ENCODE measurements at places on chromosomes 16 and 17.

DNA sequence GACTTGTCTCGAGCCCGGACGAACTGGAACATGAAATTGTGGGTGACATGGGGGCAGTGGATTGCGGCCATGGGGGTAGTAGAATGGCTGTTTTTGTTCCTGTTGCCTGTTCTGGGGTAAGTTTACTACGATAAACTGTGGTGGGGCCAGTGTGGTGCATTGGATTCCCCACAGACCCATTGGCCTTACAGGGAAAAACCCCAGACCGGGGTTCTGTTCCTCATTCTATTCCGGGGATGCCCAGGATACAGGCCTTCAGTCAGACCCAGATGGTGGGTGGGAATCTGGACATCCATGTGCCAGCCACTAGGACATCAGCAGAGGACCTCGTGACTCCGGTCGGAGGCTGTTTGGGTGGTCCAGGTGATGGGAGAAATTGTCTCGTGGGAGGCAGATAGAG lies 88.1 kb downstream of the ABCC1 start:
- DNase-seq, result no peak

GRCh38 chr16:47574091-47575054 lies 113.2 kb downstream of the PHKB start:
- DNase-seq, result peak; percentile 54

GRCh38 chr17:39666231-39666600 lies 1.1 kb downstream of the TCAP start:
- no peak for DNase-seq

GRCh38 chr16:78955206-78955605 lies 645.3 kb downstream of the MAF start:
- no peak for DNase-seq

DNA sequence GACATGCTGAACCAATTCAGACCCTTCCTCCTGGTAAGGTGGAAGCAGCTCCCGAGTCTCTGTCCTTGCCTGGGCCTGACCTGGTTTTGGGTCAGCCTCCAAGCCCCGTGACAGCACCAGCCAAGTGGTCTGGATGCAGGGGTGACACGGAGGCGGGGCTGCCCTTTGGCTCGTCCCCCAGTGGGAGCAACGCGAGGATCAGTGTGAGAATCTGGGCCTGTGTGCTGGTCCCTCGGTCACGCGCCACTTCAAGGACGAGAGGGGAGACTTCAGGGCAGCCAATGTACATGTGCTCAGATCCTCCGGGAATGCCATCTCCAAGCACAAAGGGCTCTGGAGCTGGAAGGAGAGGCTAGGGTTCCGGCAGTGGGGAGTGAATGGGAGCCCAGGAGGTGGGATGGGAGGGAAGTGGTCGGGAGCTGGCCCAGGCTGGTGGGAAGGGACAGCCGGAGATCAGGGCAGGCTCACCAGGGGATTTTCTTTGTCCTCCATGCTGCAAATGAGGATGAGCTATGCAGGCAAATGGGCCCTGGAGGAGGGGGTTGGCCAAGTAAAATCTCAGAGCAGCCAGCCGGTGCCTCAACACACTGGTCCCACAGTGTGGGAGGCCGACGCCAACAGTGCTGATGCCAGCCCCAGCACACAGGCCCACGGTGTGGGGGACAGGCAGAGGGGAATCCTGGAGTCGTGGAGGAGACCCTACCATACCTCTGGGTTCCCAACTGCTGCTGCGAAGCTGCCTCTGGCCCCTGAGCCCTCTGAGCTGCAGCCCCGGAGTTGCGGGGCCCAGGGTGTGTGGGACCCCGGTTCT lies 4.2 kb upstream of the NDRG4 start:
- no peak for DNase-seq

DNA sequence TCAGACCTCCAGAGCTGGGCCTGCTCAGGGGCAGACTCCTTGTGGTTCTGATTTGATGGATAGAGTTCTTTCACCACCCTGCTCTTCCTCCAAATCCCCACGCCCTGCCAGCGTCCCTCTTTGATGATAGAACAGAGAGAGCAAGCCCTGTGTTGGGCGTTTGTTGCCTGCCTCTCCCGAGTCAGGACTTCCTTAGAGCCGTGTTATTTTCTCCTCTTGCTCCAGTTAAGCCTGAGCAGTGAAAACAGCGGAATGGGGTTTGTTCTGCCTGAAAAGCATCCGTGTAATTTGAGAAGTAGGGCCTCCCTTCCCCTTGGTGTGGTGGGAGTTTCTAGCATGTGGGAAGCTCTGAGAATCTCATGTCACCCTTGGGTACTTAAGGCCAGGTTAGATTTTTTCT lies 22.1 kb downstream of the TMEM94 start:
- DNase-seq, result no peak

- no peak for DNase-seq
Measured at GRCh38 chr17:27353033-27353460, 59.1 kb downstream of the WSB1 start.

DNA sequence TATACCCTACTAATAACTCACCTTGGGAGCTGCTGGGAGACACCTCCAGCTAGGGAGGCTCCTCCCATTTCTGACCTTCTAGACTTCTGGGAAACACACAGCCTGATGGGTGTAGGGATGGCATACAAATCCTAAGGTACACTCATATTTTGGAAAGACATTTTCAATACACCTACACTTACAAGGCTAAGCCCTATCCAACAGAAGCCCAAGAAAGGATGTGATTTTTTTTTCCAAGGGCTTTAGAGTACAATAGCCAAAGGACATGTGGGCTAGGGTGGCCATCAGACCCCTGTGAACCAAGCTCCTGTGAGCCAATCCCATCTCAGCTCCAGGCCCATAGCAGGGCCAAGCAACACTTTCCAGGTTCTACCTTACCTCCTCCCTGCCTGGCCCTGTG lies 143.9 kb downstream of the AATF start:
- DNase-seq, result no peak

GRCh38 chr17:4786516-4786915 lies 352 bp upstream of the VMO1 start:
- no peak for DNase-seq

- DNase-seq, result no peak
Measured at GRCh38 chr16:13780406-13781168, 139.4 kb upstream of the ERCC4 start.

DNA sequence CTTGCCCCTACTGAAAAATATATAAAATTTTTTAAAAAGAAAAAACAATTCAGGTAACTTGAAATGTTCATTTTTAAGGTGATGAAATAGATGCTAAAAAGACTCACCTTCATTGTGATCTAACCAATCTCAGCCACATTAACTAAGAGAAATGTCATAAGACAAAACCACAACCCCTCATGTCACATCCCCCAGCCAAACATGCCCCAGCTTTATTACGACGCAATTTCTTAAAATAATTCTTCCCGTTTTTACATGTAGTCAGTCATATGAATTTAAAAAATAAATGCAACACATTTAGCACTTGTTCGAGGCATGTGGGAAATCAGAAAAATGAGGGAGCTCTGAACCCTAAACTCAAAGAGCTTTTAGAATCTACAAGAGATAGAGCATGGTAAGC lies 9.5 kb downstream of the AMFR start:
- DNase-seq, result no peak

DNA sequence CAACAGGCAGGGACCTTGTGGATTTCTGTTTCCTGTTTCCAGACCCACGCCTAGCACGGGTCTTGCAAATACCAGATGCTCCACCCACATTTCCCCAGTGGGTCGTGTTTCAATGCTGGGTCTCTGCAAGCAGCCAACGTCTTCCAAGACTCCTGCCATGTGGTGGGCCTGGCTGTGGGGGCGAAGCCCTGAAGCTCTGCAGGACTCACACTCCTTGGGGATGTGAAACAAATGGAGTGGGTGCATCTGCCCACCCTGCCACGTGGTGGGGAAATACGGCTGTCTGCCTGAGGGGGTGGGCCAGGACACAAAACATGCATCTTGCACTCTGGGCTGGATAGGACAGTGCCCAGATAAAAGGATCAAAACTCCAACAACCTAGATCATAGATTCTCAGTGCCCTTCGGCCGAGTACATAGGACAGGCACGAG lies 32.6 kb downstream of the FA2H start:
- peak; percentile 51 for DNase-seq

DNA sequence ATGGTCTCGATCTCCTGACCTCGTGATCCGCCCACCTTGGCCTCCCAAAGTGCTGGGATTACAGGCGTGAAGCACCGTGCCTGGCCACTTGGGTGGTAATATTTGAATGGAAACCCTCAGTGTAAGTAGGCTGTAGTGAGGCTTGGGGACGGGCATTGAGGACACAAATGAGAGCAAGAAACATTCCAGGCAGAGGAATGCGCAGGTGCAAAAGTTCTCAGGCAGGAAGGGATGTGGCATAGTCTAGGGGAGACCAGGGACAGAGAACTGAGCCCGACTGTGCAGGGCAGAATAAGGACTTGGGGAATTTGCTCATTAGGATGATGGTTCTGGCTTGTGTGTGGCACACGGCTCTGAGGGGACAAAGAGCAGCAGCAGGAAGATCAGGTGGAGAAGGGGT lies 54.8 kb downstream of the GRB2 start:
- DNase-seq, result no peak

GRCh38 chr17:82583720-82584234 lies 64.2 kb downstream of the FOXK2 start:
- DNase-seq, result no peak

- DNase-seq, result no peak
Measured at GRCh38 chr17:21140911-21141310, 14.1 kb downstream of the DHRS7B start.

DNA sequence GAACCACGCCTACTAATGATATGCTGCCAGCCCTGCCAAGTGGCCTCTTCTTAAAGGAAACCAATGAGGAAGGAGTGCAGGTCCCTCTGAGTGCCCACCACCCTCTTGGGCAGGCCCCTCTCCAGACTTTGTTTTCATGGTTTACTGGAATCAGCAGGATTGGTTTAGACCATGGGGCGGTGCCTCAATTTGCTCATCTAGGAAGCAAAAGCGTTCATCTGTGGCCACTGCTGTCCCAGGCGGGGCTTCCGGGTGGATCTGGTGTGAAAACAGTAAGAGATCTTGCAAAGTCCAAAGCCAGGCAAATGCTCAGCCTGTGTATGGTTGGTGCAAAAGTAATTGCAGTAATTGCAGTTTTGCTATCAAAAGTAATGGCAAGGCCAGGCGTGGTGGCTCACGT lies 71.3 kb downstream of the AMFR start:
- no peak for DNase-seq

- DNase-seq, result no peak
Measured at GRCh38 chr17:78127239-78127887, 1.2 kb downstream of the TMC6 start.

DNA sequence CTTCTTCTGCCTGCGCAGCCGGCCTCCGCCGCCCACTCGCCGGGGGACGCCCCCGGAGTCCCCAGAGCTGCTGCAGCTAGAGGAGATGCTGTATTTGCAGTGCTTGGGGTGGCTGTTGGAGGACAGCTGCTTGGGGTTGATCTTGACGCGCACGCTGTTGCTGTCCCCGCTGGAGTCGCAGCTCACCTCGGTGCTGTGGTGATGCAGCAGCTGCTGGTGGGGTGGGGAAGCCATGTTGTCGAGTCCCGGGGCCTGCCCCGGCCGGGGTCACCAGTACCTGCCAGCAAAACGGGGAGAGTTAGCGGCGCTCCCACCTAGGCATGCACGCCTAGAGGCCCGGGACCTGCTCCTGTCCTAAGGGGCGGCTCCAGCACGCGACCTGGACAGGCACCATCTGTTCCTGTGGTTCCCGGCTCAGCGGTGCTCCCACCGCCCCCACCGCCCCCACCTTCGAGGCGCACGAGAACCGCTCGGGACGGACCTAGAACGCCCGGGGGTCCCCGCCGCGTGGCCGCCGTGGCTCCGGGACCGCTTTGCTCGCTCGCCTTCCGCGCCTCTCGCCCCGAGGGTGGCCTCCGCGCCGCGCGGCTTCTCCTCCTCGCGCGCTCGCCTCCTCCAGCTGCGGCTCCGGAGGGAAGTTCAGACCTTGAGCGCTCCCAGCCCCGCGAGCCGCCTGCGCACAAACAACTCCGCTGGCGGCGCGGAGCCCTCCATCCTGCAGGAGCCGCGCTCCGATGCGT lies 863 bp downstream of the ADCY9 start:
- DNase-seq, result peak; percentile 72

DNA sequence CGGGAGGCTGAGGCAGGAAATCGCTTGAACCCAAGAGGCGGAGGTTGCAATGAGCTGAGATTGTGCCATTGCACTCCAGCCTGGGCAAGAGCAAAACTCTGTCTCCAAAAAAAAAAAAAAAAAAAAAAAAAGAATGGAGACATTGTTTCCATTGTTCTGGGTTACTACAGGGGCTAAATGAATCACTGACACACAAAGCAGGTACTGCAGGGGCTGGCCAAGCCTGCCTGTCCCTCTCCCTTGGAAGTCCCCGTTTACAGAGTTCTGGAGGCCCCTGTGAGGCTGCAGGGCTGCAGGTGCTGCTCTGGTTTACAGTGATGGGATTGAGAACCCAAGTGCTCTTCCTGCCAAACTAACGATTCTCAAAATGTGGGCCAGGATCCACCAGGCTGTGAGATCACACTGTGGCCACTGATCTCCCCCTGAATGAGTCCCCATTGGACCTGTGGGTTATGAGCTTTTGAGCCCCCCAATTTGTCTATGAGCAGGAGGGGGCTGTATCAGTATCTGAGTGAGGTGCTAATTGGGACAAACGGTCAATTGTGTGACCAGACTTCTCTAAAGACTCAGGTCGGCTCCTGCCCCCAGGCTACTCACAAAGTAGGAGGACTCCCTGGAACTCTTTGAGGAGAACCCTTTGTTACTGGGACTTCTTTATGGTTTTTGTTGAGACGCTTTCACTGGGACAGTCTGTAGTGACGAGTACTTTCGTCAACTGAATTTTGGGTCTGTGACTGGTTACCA lies 39.0 kb downstream of the DNAH17 start:
- DNase-seq, result no peak

- DNase-seq, result no peak
Measured at GRCh38 chr16:51355875-51356274, 204.8 kb upstream of the SALL1 start.

DNA sequence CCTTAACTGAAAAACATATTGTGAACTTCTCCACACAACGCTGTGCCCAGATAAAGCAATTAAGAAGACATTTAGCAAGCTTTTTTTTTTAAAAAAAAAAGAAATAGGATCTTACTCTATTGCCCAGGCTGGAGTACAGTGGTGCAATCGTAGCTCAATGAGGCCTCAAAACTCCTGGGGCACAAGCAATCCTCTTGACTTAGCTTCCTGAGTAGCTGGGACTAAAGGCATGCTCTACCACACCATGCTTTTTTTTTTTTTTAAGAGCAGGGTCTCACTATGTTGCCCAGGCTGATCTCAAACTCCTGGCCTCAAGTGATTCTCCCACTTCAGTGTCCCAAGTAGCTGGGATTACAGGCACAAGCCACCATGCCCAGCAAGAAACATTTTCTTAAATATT lies 20.1 kb downstream of the AP1G1 start:
- no peak for DNase-seq

DNA sequence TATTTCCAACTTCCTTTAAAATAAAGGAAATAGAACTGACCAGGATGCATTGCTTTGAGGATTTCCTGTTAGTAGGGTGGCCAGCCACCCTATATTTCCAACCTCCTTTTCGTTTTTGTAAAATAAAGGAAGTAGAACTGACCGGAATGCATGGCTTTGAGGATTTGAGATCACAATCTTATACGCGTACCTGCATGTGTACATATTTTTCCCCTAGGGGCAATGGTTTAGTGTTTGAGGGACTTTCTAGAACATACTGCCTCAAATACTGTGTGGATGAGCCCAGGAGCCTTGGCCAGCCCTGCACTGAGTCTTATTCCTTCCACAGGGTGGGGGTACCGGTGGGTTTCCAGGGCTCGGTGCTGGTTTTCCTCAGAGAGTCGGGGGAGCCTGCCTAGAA lies 25.6 kb downstream of the MAPK8IP3 start:
- no peak for DNase-seq

- no peak for DNase-seq
Measured at GRCh38 chr16:17019366-17019765, 451.4 kb downstream of the XYLT1 start.

Measured in amniotic epithelial cell (primary cell).